ENCODE measurements at places on chromosomes 1 and 21. TPM values are rescaled to one million over a fixed set of nuclear protein-coding genes. Genes with fewer than 3 reads are reported as not detected.

COL9A2 gene
- total RNA-seq = 1.8 TPM

CHI3L1 gene
- 37.0 TPM for total RNA-seq

BCAN gene
- not detected for total RNA-seq

CHD5 gene
- not detected for total RNA-seq

SKI gene
- total RNA-seq = 67.6 TPM

KCND3 gene
- total RNA-seq = 11.1 TPM

VHLL gene
- total RNA-seq = not detected

AMY1A gene
- total RNA-seq = not detected

HHAT gene
- 3.0 TPM for total RNA-seq

ARHGAP30 gene
- total RNA-seq = 6.0 TPM

TNFSF18 gene
- total RNA-seq = 0.17 TPM

NECAP2 gene
- 101 TPM for total RNA-seq

INSRR gene
- total RNA-seq = not detected

JAM2 gene
- total RNA-seq = 15.4 TPM

TMPRSS15 gene
- total RNA-seq = not detected

OLIG2 gene
- total RNA-seq = not detected

PROK1 gene
- not detected for total RNA-seq

MORC3 gene
- 36.4 TPM for total RNA-seq

S100A8 gene
- 129 TPM for total RNA-seq

HAO2 gene
- total RNA-seq = not detected

COG2 gene
- 19.2 TPM for total RNA-seq

IL20 gene
- total RNA-seq = not detected

KRTAP7-1 gene
- not detected for total RNA-seq

AIRE gene
- total RNA-seq = not detected

RABGGTB gene
- total RNA-seq = 64.4 TPM

FCER1G gene
- 510 TPM for total RNA-seq

PCAT6 gene
- total RNA-seq = not detected

OR10J5 gene
- not detected for total RNA-seq

UBXN10 gene
- 0.38 TPM for total RNA-seq

OR2T11 gene
- not detected for total RNA-seq

GPR153 gene
- total RNA-seq = 14.2 TPM

ZSWIM5 gene
- 1.1 TPM for total RNA-seq

LIN9 gene
- total RNA-seq = 4.1 TPM

PTGER3 gene
- total RNA-seq = 186 TPM

CGN gene
- not detected for total RNA-seq

S100B gene
- total RNA-seq = 143 TPM

SLC45A1 gene
- total RNA-seq = 3.2 TPM

BEND5 gene
- total RNA-seq = 2.4 TPM

LCK gene
- total RNA-seq = 0.65 TPM

GPR3 gene
- 0.66 TPM for total RNA-seq

C1orf141 gene
- total RNA-seq = 0.34 TPM

FAM78B gene
- 1.5 TPM for total RNA-seq

CFAP74 gene
- total RNA-seq = not detected

ACOT11 gene
- total RNA-seq = 2.3 TPM

TMEM63A gene
- total RNA-seq = 115 TPM

IQGAP3 gene
- not detected for total RNA-seq

KLHDC9 gene
- total RNA-seq = 1.7 TPM

FAM163A gene
- total RNA-seq = not detected

MNDA gene
- total RNA-seq = 11.7 TPM

CAMK1G gene
- total RNA-seq = not detected

SPATA21 gene
- not detected for total RNA-seq

MYBPH gene
- total RNA-seq = not detected

NPL gene
- 30.3 TPM for total RNA-seq
